ENCODE measurements at places on chromosomes 5 and 9.

DNA sequence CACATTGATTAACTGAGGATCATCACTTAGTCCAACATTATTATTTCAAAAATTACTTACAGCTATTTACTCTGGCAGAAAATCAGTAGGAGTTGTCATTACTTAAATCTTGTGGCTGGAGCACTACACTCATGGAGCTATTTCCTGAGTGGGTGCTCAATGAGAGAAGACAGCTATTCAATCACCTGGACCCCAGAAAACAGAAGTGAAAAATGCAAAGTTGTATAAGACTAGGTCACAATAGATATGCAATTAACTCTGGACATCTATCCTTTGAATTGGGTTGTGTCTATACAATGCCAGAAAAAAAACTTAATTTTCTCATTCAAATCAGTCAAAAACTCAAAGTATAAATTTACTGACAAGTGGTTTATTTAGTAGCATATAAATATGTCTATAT lies 340.9 kb downstream of the EFNA5 start:
- no peak for DNase-seq

DNA sequence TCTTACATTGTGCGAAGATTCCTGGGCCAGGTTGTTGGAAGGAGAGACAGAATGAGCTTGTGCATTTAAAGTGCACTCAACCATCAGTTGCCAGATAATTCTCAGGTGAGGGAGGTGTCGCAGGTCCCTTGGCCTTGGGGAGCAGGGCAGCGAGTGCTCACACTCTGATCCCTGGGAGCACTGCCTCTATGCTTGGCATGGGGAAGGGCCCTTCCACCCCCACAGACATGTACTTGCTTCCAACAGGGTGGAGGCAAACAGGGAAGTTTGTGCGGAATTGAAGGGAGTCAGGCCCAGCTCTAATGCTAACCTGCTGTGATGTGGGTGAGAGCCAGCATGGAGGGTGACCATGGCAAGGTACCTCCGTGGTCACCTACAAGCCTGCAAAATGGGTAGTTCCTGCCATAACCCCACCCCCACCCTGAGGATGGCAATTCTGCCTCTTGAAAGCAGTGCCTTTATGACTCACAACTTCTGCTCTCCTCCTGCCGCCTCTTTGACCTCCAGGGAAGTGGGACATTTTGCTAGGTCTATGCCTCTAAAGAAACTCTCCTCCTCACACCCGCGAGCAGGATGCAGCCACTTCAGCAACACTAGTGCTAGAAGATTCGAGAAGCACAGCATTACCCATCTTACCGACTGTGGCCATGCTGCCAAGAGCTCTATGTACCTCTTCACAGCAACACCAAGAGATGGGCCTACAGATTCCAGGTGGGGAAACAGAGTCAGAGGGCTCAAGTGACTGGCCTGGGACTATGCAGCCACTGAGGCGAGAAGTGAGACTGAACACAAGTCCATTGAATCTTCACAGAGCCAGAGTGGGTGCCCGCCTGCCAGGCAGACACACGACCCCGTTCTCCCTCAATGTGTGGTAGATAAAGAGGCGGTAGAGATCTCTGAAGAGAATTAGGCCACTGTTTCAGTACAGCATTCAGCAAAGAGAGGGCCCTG lies 22.1 kb upstream of the SLC25A51 start:
- DNase-seq = no peak

GRCh38 chr9:84154320-84154719 lies 173.7 kb downstream of the RMI1 start:
- DNase-seq = no peak

DNA sequence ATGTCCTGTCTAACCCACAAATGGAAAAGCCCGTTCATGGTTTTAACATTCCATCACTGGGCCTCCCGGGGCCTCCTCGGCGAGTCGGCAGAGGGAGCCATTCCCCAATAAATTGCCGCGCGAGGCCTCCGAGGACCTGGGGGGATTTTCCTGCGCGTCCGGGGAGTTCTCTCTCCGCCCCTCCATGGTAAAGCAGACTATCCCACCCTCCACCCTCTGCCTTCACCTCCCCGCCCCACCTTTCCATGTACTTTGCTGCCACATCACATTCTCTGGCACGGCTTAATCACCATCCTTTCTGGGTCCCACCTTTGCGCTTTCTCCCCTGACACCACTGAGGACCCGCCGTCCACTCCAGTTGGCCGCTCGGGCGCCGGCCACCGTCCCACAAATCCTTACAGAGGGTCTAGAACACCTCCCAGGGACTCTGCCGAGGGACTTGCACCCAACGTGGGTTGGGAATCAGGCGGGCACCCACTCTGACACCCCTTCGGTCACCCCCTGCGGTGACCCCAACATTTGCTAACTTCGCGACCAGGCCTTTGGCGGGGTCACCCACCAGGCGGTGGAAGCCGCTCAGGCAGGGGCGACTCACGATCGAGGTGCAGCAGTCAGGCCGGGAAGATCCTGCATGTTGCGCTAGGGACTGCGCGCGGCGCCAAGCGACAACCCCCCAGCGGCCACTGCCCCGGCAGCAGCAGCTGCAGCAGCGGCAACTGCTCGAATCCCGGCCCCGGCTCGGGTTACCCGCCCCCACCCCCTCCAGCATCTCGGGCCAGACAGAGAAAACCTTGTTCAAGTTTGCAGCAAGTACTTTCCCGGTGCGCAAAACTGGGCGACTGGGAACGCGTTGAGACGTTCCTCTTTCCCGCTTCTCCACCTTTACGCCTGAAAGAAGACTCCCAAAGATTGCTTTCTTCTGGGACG lies at the start of gene MEGF10:
Gene MEGF10, plus strand, starts transcription at position 778 of the 927 bp plus-strand sequence. CDS start 40,513 bp downstream, outside the sequence.
- DNase-seq = no peak

GRCh38 chr9:108259917-108260675 lies 595.7 kb downstream of the ACTL7B start:
- no peak for DNase-seq

DNA sequence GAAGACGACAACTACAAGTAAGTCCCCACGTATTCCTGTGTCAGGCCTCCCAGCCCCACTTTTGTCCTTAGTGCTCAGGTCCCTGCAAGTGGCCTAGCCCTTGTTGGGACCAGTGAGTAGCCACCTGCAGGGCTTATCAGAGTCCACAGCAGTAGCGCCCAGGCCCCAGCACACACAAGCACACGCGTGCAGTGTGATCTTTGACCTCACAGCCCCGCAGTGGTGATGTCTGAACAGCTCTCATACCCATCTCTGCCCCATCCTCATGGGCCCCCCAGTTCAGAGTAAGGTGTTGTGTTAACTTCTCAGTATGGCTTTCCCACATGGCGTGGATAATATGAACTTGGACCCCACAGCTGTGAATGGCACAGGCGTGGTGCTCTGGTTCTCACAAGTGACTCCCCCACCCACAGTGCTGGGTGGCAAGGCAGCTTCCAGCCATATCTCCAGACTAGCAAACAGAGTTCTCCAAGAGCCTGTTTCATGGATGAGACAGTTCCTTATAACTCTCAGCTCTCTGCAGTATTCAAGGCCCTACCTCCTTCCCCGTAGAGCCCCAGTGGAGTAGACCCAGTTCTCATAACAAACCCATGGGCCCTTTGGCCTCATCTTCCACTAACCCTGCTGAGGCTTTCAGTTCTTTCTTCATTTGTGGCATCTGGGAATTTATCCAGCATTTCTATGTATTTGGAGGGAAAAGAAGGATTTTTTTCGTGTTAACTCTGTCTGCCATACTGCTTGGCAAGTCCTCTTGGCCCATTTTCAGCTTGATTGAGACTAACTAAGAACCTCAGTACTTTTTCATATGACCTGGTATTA lies 46.5 kb upstream of the ANGPTL2 start:
- peak; percentile 12 for DNase-seq

GRCh38 chr5:59553992-59554391 lies 339.5 kb downstream of the PDE4D start:
- no peak for DNase-seq

DNA sequence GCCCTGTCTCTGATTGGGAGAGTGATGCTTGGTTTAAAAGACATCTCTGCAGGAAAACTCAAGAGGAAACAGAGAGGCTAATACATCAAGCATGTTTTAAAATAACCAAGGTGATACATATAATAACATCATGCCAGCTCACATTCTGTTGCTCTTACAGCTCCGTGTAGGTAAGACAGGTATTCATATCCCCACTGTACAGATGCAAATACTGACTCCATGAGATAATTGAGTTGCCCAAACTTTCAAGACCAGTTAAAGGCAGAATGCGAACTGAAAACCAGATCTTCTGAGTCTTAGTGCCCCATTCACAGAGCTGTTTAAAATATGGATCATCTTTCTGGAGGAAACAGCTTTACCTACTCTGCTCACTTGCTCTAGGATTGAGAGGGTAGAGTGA lies 214.0 kb downstream of the PIK3R1 start:
- DNase-seq = no peak

GRCh38 chr9:4221931-4222330 lies 77.9 kb downstream of the GLIS3 start:
- DNase-seq = no peak

DNA sequence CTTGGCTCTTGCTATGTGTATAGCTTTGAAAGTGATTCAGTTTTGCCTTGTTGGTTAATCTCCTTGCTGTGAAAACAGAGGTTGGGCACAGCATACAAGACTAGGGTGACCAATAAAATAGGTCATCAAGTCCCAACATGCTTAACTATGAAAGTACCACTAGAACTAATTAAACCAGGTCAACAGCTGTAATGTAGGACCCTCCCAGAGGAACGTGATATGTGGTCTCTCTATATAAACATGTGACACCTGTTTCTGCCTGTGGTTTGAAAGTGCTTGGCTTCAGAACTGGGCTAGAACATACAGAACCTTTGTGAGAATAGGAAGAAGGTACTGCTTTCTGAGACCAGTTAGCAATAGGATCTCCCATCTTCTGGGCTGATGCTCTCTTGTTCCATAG lies 297.1 kb downstream of the FBXL7 start:
- no peak for DNase-seq

DNA sequence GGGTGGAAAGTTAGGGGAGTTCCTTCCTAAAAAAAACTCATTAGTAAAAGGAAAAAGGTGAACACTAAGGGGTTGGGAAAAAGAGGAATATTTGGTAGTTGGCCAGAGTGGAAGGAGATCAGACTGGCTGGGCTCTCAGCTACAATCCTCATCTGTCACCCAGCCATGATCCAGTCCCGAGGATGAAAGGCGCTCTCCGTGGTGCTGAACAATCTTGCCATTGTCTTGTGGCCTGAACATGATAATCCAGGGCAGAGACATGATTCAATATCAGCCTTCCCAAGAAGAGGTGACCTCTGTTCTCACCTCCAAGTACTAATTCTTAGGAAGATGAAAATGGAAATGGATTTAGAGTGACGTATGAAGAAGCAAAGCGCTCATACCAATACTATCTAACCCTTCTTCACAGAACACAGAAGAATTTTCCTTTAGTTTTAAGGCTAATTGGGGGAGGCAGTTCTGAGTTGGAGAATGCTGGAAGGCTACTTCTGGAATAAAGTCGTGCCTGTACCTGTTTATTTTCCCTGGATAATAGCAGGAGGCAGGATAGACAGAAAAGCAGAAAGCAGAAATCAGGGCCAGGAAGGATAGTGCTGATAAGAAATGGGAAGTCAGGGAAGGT lies 36.6 kb upstream of the MYORG start:
- DNase-seq = peak; percentile 53

DNA sequence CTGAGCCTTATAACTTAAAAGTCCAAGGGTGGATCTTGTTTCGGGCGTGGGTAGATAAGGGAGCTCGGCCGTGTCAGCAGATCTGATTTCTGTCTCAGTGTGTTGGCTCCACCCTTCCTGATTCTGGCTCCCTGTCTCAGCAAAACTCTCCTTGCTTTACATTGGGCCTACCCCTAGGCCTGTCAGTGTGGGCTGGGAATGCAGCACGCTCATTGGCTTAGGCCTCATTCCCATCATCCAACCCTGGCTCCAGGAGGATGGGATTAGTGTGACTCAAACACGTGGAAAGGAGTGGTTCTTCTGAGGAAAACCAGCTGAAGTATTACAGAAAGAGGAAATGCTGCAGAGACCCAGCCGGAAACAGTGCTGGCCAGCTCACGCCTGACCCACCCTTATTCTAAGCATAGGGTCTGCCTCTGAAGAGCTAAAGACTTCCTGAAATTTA lies 59.9 kb downstream of the ZFAND5 start:
- DNase-seq = peak; percentile 79

DNA sequence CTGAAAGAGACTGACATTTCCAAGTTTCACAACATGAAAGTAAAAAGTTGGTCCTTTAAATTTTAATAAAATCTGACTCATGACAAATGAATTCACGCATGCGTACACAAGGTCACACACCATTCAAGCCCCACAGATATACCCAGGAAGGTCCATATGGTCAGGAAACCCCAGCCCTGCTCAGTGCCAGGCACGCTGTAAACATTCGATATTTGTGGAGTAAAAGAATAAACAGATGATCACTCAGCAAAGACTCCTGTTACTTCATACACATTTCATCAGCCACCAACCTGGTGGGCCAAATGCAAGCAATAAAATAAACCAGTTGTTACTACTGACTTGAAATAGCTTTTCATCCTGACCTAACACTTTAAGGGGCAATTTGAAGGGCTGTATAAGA lies 158.0 kb upstream of the RETREG1 start:
- no peak for DNase-seq

DNA sequence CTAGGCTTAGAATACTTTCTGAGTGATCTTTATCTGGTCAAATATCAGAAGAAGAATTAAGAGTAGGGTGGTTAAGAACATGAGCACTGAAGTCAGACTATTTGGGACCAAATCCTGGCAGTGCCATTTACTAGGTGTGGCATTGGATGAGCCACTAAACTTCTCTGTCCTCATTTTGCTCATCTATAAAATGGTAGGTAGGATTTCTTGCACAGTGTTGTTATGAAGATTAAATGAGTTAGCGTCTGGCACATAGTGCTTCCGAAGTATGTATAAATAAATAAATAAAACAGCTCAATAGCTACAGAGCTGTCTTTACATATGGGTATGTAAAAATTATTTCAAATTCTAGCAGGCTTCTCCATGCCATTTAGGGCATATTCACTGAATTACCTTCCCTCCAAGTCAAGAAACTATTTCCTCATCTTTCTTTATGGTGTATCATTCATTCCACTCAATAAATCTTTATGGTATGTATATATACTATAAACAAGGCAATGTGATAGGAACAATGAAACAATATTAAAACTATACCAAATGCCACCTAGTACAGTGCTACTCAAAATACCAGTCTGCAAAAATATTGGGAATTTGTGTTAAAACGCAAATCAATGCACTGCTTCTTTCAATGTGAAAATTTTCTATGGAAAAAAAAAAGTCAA lies 9.8 kb upstream of the PGGT1B start:
- no peak for DNase-seq

DNA sequence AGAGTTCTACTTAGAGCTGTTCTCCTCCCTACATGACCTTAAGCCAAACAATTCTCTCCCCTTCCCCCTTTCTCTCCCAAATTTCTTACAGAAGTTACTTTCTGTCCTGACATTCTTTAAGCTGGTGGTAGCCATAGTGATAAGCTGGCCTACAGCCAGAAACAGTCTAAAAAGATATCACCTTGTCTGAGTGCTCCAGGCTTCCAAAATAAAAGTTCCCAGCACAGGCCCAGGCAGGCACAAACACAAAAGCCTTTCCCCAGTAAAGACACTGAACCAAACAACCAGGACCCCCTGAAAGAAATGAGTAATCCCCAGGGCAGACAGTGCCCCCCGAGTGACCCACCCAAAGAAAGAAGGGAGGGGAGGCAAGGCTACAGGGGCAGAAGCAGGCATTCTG lies 19.2 kb downstream of the SIL1 start:
- no peak for DNase-seq
